ENCODE measurements at places on chromosomes 3 and 15.

GRCh38 chr3:43879166-43879565, 188.4 kb downstream of the ABHD5 start:
- no peak for DNase-seq

DNA sequence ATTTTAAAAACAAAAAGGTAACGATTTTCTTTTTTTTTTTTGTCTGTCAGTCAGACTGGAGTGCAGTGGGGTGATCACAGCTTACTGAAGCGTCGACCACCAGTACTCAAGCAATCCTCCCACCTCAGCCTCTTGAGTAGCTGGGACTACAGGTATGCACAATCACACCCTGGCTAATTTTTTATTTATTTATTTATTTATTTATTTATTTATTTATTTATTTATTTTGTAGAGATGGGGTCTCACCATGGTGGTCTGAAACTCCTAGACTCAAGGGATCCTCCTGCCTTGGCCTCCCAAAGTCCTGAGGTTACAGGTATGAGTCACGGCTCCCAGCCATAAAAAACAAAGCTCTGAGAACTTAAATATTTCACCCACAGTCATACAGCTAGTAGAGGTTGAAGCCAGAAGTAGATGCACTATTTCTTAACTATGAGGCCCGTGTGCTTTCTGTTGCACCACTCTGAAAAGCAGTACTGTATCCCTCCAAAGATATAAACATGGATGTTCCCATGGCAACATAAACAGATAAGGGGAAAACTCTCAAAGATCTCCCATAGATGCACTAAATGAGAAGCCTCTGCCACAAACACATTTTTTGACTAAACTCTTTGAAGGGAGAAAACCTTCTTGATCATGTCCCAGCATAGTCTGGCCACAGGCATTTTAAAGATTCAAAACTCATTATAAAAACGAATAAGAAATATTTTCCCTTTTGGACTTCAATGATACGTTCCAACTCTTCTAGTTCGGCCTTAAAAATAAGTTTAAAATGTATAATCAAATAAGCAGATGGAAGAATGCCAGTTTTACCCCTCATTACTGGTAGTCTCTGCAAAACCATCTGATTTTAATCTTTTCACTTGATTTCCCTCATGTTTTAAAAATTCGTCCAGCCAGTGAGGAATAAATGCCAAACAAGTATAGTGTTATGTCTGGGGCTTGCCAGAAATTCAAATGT, 162.3 kb upstream of the ARHGEF26 start:
- DNase-seq, result no peak

GRCh38 chr15:76149291-76149915, 89.6 kb downstream of the TMEM266 start:
- DNase-seq, result no peak

GRCh38 chr3:197504641-197505121, 51.1 kb downstream of the BDH1 start:
- no peak for DNase-seq

DNA sequence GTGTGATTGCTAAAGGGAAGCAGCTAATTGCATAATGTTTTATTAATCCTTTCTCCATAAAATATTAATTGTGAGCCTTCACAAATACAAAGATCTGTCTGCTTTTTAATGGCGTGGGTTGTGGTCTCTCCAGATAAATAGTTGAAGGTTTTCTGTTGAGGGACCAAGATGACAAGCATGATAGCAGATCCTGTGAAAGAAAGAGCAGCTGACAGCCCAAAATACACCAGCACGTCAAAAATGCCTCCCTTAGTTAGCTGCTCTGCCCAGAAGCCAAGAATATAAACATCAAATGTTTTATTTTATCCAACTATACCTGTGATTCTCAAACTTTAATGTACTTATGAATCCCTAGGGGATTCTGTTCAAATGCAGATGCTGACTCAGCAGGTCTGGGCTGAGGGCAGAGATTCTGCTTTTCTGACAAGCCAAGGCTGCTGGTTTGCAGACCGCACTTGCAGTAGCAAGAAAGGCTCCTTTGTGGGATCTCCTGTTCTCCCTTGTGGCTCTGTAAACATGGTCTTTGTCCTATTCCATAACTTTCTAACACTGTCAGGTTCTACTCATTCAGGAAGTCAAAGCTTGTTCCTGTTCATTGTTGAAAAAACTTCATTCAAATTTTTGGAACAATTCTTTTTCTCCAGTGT, 119.1 kb upstream of the SLC25A36 start:
- no peak for DNase-seq

DNA sequence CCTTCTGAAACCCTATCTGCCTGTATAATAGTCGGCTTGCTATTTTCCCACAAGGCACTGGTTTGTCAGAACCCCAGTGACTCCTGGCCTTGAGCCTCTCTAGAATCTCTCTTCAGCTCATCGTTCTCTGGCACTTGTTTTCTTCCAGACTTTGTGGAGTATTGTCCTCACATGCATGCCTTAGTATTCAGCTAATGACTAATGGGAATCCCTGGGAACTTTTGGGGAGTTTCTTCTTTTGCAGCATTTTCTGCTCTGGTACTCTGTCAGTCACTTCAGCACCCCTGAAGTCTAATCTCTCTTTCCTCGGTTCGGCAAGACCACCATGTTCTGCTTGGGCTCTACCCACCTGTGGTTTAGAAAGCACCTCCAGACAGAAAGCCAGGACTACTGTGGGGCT, 35.8 kb upstream of the THRB start:
- no peak for DNase-seq

- DNase-seq, result no peak
These were observed 101.1 kb upstream of the RASGRP1 start for GRCh38 chr15:38665586-38666305.

- no peak for DNase-seq
These were observed 509 bp upstream of the LRRC3B start for GRCh38 chr3:26621906-26622620.

- DNase-seq, result no peak
These were observed 77.9 kb upstream of the ADPGK start for GRCh38 chr15:72861354-72861910.

GRCh38 chr15:96331945-96332636, 1.6 kb downstream of the NR2F2 start:
- DNase-seq, result peak; percentile 80

DNA sequence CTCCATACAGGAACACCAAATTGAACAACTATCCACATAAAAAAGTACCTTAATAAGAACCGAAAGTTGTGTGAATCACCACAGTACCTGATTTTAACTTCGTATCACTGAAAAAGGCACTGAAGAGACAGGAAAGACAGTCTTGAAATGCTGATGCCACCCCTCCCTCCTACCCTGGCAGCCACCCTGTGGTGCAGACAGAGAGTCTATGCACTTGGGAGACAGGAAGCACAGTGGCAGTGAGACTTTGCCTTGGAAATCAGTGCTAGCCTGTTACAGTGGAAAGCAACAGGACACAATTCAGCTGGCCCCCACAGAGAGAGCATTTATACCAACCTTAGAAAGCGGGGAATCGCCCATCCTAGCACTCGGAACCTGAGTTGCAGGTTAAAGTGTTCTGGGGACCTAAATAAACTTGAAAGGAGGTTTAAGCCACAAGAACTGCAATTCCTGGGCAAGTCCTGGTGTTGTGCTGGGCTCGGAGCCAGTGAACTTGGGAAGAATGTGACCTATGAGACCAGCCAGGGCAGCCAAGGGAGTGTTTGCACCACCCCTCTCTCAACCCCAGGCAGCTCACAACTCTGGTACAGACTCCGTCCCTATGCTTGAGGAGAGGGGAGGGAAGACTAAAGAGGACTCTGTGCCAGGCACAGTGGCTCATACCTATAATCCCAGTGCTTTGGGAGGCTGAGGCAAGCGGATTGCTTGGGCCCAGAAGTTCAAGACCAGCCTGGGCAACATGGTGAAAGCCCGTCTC, 240.1 kb downstream of the ISL2 start:
- DNase-seq, result no peak

DNA sequence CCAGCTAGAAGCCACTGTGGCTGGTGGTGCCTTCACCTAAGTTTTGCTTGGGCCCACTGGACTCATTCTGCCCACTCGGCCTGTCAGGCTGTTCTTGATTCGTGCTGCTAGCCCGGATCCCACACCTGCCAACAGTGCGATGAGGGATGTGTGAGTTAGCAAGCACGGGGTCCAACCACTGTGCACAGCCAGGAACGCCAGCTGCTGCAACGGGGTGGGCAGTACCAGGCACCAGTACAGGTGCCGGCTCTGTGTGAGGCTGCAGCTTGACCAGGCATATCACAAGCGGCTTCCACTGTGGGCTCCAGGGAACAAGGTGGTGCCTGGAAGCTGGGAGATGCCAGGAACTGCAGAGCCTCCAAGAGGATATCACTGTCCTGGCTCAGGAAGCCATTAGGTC, 481.2 kb downstream of the OTOL1 start:
- DNase-seq, result no peak

- no peak for DNase-seq
These were observed 189.7 kb upstream of the ZBTB20 start for GRCh38 chr3:115336836-115337235.

- no peak for DNase-seq
These were observed 342.2 kb upstream of the TPRG1 start for GRCh38 chr3:188829576-188829975.

GRCh38 chr15:64969401-64969800, 20.3 kb downstream of the SPG21 start:
- no peak for DNase-seq

- DNase-seq, result no peak
These were observed 65.8 kb upstream of the CFAP20DC start for GRCh38 chr3:59115364-59116232.

DNA sequence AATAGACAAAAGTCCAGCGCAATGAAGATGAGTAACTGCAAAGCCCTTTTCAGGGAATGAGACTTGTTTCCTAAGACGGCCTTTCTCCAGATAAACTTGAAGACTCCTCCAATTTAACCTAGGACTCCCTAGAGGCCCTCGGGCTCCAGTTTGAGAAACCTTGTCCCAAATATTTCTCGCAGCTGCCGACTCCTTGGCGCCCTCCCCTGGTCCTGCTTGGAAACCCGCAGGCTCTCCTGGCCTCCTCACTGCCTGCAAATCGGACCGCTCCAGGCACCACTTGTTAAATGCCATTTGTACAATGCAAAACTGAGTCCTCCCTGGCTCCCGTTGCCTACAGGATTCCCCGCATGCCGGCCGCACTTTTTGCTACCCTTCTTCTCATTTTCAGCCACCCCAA, 36.8 kb downstream of the MUC4 start:
- DNase-seq, result peak; percentile 18

DNA sequence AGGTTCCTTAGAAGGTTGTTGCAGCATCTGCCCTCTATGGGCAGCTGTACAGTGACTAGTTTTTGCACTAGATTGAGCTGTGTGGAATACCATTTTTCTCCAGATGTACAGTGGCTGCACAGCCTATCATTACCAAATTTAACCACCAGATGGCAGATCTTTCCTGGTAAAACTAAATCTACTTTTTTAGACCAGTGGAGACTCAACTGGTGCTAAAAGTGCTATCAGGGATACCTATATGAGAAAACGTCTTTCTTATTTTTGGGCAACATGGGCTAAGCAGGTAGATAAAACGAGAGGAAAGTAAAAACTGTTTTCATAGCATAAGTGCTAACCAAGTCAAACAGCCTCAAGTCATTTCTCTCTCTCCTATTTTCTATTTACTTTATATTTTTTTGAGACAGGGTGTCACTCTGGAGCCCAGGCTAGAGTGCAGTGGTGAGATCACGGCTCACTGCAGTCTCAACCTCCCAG, 21.2 kb downstream of the IGSF10 start:
- peak; percentile 69 for DNase-seq

- DNase-seq, result no peak
These were observed 36.4 kb upstream of the WNT5A start for GRCh38 chr3:55523471-55523870.

DNA sequence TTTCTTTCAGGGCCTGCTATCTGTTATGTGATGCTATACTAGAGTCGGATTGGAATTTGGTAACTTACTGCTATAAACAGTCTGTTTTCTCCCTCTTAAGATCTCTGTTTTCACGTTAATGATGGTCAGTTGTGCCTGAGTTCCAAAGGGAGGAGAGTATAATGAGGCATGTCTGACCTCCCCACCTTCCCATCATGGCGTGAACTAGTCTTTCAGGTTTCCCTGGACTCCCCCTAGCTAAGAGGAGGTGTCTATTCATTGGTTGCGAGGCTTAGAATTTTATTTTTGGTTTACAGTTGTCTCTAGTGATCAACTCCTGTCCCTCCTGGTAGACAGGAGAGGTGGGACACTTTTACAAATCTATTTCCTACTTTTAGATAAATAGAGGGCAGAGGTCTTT, 27.8 kb upstream of the PXYLP1 start:
- no peak for DNase-seq

GRCh38 chr3:130428871-130429712, 83.6 kb downstream of the COL6A5 start:
- DNase-seq, result no peak

GRCh38 chr15:57540736-57541135, 51.0 kb upstream of the MYZAP start:
- no peak for DNase-seq

DNA sequence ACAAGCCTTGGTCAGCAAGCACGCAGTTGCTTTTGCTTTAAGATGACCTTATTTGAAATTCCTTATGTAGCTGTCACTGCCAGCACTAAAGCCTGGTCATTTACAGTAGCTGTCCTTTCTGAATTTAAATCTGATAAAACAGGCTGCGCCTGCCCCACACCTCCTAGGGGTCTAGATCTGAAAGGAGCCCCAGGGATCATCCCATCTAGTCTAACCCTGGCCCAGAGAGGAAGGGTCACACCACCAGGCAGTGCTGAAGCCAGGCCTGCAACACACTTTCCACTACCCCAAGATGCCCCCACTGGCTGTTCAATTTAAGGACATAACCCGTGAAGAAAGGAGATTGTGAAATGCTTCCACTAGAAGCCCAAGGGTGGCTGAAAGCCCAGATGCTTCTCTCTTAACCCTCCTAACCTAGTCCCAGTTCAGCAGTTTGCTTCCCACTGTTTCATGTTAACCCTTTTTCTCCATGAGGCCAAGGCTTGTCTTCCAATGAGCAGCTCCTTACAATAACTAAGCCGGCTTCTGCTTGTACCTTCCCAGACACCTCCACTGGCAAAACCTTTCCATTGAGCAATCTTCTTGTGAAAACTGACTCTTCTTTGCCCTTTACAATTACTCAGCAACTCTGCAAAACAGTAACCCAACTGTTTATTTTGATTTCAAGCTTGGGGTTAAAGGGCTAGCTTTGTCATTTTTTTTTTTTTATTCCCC, 198.9 kb upstream of the LPP start:
- DNase-seq, result no peak

DNA sequence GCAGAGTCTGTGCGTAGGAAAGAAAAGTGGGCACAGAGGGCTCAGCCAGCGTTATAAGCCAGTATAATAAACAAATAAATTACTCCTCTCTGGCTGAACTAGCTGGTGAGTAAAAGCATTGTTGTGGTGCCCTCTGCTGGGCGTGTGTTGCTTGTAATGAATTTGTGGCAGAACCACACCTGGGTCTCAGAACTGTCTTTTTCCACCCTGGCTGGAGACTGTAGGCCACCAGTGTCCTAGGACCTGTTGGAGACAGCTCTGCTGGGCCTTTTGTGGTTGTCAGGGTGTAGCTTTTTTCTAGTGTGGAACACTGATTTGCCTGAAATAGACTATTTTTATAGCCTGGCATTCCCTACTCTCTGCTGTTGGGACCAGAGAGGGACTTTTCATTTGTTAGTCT, 130.5 kb upstream of the EIF1B start:
- peak; percentile 63 for DNase-seq

All from RKO (cell line).